ENCODE measurements at places on chromosomes 7 and 10. TPM values are rescaled to one million over a fixed set of nuclear protein-coding genes. Genes with fewer than 3 reads are reported as not detected.

DNA sequence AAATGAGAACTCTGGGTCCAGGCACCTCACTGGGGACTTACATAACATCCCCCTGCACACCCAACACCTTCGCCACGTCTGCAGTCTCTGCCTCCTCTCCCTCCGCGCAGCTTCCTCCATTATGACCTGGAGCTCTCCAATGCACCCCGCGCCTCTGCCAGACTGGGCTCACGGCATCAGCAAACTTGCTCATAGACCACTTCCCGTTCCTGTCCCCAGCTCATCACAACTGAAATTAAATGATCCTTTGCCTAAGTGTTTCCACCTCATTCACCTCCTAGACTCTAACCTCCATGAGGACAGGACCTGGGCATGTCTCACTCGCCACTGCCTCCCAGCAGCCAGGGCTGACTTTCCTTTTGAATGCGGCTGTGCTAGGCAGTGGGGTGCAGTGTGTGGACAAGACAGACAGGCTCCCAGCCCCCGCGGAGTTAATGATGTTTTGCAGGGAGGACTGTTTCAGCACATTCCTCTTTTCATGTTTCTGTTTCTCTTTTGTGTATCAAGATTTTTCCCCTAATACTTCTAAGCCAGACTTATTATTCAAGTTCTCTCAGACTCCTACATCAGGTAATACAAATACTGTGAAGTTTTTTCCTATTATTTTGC is 18.8 kb downstream of the CHST15 start:
- no peaks in the 10 kb centered on the region for H3K27me3 ChIP-seq
- H3K36me3 ChIP-seq, result no peaks in the 10 kb centered on the region
- peaks cover 79% of the 10 kb centered on the region for H3K4me1 ChIP-seq
- no peak for DNase-seq
- H3K4me3 ChIP-seq, result no peak overlapping the region

- DNase-seq, result no peak
- no peak overlapping the region for H3K27ac ChIP-seq
- no peak overlapping the region for H3K4me3 ChIP-seq
Observed at GRCh38 chr10:1464881-1465417, 272.4 kb downstream of the ADARB2 start.

- H3K4me3 ChIP-seq, result no peak overlapping the region
- H3K36me3 ChIP-seq, result no peaks in the 10 kb centered on the region
- H3K4me1 ChIP-seq, result no peaks in the 10 kb centered on the region
- no peaks in the 10 kb centered on the region for H3K27me3 ChIP-seq
- H3K27ac ChIP-seq, result no peak overlapping the region
Observed at GRCh38 chr7:115106316-115106715, 184.4 kb downstream of the MDFIC start.

GRCh38 chr10:34844448-34844847 is 29.4 kb upstream of the PARD3 start:
- H3K36me3 ChIP-seq, result no peaks in the 10 kb centered on the region
- no peak for DNase-seq
- no peak overlapping the region for H3K4me3 ChIP-seq
- no peak overlapping the region for H3K27ac ChIP-seq
- no peaks in the 10 kb centered on the region for H3K4me1 ChIP-seq
- H3K27me3 ChIP-seq, result no peaks in the 10 kb centered on the region

DNA sequence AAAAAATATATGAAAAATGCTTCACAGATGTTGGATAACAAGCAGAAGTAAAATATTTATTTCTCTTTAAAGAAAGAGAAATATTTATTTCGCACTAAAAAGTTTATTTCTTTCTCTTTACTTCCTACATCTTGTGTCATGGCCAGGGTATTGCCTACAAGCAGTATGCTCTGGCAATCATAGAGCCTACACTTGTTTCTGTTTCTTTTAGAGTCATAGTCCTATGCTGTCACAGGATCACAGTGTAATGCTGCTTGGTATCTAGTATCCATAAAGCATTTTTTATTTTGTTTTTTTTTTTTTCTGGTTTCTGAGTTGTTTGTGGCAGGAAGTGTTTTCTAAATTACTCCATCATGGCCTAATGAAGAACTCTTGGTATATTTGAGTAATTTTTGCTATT is 116.0 kb downstream of the ATRNL1 start:
- H3K4me1 ChIP-seq, result no peaks in the 10 kb centered on the region
- no peaks in the 10 kb centered on the region for H3K36me3 ChIP-seq
- H3K27ac ChIP-seq, result no peak overlapping the region
- DNase-seq, result no peak
- no peak overlapping the region for H3K4me3 ChIP-seq
- no peaks in the 10 kb centered on the region for H3K27me3 ChIP-seq

DNA sequence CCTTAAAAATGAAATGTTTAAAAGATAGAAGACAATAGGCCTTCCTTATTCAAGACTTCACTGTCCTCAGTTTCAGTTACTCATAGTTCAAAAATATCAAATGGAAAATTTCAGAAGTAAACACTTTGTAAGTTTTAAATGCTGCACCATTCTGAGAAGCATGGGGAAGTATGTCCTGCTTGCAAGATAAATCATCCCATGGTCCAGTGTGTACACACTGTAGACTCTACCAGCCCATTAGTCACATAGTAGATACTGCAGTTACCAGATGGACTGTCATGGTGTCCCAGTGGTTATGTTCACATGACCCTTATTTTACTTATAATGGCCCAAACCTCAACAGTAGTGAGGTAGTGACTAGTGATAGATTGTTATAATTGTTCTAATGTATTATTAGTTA is 69.5 kb downstream of the PTPN12 start:
- no peak for DNase-seq
- no peaks in the 10 kb centered on the region for H3K4me1 ChIP-seq
- peaks cover 13% of the 10 kb centered on the region for H3K36me3 ChIP-seq
- H3K4me3 ChIP-seq, result no peak overlapping the region
- H3K27me3 ChIP-seq, result no peaks in the 10 kb centered on the region

- peaks cover 20% of the 10 kb centered on the region for H3K27me3 ChIP-seq
- no peaks in the 10 kb centered on the region for H3K36me3 ChIP-seq
- no peak for DNase-seq
- no peaks in the 10 kb centered on the region for H3K4me1 ChIP-seq
Observed at GRCh38 chr10:103584216-103585010, 90.9 kb downstream of the NEURL1 start.

DNA sequence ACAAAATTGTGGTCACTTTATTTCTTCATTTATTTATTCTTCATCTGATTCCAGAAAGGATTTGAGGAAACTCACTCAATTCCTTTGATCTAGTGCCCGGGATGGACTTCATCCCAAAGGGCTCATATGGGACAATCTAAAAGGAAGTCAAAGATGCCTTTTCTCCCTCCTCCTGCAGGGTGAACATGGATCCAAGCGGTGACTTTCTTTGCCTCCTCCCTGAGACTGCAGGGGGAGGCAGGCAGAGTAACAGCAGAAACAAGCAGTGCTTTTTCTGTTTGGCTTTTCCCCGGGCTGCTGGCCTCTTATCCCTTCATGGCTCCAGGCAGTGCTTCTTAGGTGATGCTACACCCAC is 10.0 kb upstream of the DNMBP start:
- no peaks in the 10 kb centered on the region for H3K36me3 ChIP-seq
- H3K4me3 ChIP-seq, result no peak overlapping the region
- no peaks in the 10 kb centered on the region for H3K27me3 ChIP-seq
- H3K4me1 ChIP-seq, result no peaks in the 10 kb centered on the region
- no peak overlapping the region for H3K27ac ChIP-seq
- no peak for DNase-seq

- H3K4me1 ChIP-seq, result peaks cover 6% of the 10 kb centered on the region
- DNase-seq, result no peak
- no peak overlapping the region for H3K4me3 ChIP-seq
- H3K27ac ChIP-seq, result no peak overlapping the region
Observed at GRCh38 chr10:116005301-116005700, 267.7 kb downstream of the GFRA1 start.

DNA sequence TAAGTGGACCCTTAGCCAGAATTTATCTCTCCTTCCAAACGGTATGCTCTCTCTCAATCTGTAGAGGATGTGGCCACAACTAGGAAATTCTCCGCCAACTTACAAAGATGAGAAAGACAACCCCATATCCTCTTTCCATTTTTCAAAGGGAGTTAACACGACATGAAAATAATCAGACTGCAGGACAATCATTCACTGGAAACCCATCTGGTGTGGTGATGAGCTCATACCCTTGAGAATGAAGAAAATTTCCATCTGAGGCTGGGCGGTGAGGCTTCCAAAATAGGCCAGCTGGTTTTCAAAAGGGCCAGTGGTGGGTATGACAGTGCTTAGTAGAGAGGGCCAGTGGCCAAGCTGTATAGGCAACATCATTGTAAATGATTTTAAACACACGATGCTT is 369.6 kb downstream of the FRMD4A start:
- no peaks in the 10 kb centered on the region for H3K36me3 ChIP-seq
- H3K4me1 ChIP-seq, result peaks cover 13% of the 10 kb centered on the region
- H3K27me3 ChIP-seq, result no peaks in the 10 kb centered on the region
- H3K27ac ChIP-seq, result peak overlapping the region; percentile 12

- no peak overlapping the region for H3K4me3 ChIP-seq
- no peak for DNase-seq
- no peaks in the 10 kb centered on the region for H3K36me3 ChIP-seq
- no peak overlapping the region for H3K27ac ChIP-seq
- H3K4me1 ChIP-seq, result peaks cover 18% of the 10 kb centered on the region
Observed at GRCh38 chr10:88082806-88083596, 219.6 kb downstream of the PTEN start.

GRCh38 chr7:97015279-97015678 is 9.4 kb downstream of the DLX5 start:
- H3K27me3 ChIP-seq, result peaks cover 51% of the 10 kb centered on the region
- H3K27ac ChIP-seq, result no peak overlapping the region
- no peak overlapping the region for H3K4me3 ChIP-seq
- H3K36me3 ChIP-seq, result no peaks in the 10 kb centered on the region

DNA sequence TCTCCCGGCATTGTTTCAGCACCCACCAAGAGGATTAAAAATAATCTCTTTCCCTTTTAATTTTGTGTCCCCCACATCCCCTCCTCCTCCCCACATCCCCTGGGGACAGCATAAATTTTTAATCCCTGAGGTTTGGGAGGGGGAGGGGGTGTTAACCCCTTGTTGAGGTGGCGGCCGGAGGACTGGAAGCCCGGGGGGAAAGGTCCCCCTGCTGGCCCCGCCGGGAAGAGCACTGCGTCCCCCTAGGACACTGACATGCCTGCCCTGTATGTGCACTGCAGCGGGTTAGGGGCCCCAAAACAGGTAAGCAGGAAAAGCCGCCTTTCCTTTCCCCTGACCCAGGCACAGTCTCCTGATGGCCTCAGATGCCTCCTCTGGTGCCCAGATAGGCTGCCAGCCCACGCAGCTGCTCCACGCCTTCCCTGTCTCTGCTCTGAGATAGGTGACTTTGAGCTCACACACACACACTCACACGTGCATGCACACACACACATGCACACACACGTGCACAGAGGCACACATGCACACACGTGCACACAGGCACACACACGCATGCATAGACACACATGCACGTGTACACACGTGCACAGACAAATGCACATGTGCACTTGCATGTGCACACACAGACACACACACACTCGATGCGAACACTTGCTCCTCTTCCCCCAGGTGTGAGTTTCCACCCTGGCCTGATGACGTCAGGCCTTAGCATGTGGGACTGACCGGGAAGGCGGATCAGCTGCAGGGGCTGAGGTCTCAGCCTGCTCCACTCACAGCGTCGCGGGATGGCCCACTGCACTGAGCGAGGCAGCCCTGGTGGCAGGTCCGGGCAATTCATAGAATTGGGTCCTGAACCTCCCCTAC is 12.3 kb downstream of the CNPY1 start:
- no peak overlapping the region for H3K27ac ChIP-seq
- H3K4me3 ChIP-seq, result peak overlapping the region; percentile 14
- H3K36me3 ChIP-seq, result no peaks in the 10 kb centered on the region
- DNase-seq, result peak; percentile 40

DNA sequence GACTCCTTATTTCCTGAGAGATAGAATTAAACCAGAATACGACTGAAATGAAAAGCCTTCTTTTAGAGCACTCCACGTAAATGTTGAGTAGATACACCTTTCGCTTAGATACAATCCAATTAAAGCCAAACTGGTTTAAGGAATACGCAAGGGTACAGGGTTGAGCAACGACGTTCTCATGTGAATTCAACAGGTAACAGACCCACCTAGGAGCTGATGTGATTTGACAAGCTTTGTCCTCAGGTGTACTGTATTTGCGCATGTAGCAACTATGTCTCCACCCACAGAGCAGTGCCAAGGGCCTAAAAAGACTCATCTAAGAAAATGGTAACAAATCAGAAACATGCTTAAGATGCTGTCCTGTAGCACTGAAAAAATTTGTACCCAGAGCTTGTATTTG is 139.6 kb downstream of the GATA3 start:
- no peak overlapping the region for H3K4me3 ChIP-seq
- H3K4me1 ChIP-seq, result no peaks in the 10 kb centered on the region
- H3K27ac ChIP-seq, result no peak overlapping the region
- no peaks in the 10 kb centered on the region for H3K27me3 ChIP-seq
- DNase-seq, result no peak

- no peak overlapping the region for H3K4me3 ChIP-seq
- H3K4me1 ChIP-seq, result no peaks in the 10 kb centered on the region
- H3K36me3 ChIP-seq, result no peaks in the 10 kb centered on the region
- no peak overlapping the region for H3K27ac ChIP-seq
- DNase-seq, result no peak
Observed at GRCh38 chr10:93215312-93215711, 141.6 kb downstream of the CYP26A1 start.

- no peaks in the 10 kb centered on the region for H3K27me3 ChIP-seq
- no peak for DNase-seq
- H3K27ac ChIP-seq, result no peak overlapping the region
- no peaks in the 10 kb centered on the region for H3K36me3 ChIP-seq
Observed at GRCh38 chr7:16438988-16439387, 17.6 kb upstream of the CRPPA start.

DNA sequence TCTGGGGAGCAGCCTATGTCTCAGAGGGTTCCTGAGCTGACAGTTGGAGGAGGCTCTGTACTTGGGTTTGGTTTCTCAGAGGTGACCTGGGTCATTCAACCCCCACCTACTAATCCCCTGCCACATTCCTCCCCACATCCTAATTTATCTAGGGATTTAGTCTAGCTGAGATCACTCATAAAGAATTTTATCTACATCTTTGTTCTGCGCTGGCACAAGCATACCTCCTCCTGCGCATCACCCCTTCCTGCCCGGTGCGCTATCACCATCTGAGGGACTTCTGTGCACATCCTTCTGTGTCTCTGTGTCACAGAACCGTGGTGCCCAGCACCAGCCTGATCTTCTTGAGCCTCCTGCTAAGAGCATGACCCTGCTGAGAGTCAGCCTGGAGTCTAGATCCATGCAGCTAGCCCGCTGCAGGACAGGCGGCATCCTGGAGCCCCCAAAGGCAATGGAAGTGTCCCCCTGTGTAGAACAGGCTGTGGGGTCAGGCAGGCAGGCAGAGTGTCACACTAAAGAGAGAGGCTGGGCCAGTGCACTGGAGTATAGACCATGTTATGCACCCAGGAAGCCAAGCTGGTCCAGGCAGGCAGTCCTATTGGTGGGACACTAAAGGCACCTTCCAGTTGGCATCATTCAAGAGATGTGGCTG is 63.6 kb downstream of the ARHGAP22 start:
- H3K27ac ChIP-seq, result no peak overlapping the region
- H3K4me3 ChIP-seq, result no peak overlapping the region
- no peaks in the 10 kb centered on the region for H3K27me3 ChIP-seq
- no peaks in the 10 kb centered on the region for H3K4me1 ChIP-seq
- no peak for DNase-seq

The PNLIPRP3 gene
- total RNA-seq, result not detected

The KIAA1549 gene
- total RNA-seq, result 1.1 TPM

The AKR1C4 gene
- total RNA-seq, result not detected

The TNRC18 gene
- total RNA-seq, result 187 TPM

The CCDC136 gene
- 53.7 TPM for total RNA-seq

The FAM25G gene
- not detected for total RNA-seq

The DNMBP gene
- total RNA-seq, result 15.0 TPM

The PDCD4 gene
- 64.3 TPM for total RNA-seq

The STEAP4 gene
- 13.2 TPM for total RNA-seq

The UCMA gene
- not detected for total RNA-seq

The ATG9B gene
- not detected for total RNA-seq

The CCNJ gene
- 3.9 TPM for total RNA-seq

The RADIL gene
- total RNA-seq, result 10.8 TPM
